ENCODE measurements at places on chromosomes 16 and 17.

DNA sequence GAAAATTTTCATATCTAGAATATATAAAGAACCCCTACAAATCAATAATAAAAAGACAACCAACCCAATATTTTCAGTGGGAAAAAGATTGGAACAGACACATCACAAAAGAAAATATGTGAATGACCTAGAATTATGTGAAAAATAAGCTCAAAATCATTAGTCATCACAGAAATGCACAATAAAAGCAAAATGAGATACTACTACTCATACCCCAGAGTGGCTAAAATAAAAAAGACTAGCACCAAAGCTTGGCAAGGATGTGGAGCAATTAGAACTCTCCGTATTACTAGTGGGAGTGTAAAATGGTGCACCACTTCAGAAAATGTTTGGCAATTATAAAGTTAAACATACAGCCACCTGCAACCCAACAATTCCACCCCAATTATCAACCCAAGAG lies 48.0 kb upstream of the CDH5 start:
- no peak for DNase-seq

DNA sequence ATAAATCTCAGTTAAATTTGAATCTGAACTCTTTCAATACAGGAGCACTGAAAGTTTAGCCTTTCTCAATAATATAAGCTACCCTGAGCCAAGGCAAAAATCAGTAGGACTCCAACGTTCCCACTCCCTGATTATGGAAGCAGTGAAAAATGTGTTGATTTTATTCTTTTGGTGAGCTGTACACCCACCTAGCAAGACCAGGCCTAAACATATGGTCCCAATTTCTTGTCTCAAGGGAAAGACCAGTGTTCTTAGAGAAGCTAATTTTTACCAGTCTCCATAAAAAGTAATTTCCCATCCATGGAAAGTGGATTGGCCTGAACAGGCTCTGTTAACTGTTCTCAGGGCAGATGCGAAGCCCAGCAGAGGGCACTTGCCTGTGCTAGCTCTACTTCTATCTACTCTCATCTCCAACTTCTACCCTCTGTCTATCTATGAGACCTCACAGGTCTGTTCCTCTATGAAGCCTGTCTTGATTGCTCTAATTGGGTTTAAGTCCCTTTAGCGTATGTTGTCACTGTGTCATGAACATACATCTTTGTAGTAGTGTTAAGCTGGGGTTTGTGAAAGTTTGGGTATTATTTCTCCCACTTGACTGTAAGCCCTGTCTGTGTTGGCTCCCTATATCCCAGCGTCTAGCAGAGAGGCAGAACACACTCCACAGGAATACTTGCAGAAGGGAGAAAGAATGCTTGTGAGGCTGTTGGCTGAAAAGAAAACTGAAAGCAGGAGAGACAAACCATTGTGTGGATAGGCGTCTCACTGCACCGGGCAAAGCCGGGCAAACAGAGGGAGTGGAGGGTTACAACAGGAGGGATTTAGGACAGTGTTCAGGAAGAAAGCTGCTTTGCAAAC lies 167.1 kb upstream of the MAF start:
- DNase-seq, result no peak

GRCh38 chr16:1217526-1217925 lies 7.5 kb downstream of the TPSG1 start:
- DNase-seq, result no peak

DNA sequence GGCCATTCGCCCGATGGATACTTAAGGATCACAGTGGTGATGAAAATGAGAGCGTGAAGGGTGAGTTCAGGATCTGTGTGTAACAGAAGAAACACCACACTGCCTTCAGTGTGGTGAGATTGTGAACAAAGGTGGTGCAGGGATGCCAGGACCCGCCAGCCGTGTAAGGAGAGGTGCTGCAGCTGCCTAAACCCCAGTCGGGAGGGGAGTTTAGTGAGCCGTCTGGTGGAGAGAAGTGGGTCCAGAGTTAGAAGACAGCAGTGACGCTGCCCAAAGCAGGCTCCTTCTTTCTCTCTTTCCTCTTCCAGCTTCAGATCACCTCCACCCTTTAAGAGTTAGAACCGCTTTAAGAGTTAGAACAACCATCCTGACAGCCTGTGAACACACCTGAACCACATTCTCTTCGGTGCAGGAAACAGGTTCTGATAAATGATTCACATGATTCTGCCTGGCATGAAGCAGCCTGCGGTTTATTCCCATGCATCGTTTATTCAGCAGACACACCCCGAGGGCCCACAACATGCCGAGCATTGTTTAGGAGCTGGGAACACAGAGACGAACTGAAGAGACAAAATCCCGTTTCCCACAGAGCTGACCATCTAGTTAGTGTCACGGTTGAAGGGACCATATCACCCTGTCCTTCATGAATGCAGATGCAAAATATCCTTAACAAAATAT lies 84.0 kb upstream of the DNAH17 start:
- no peak for DNase-seq

GRCh38 chr17:21542991-21543390 lies 149.3 kb upstream of the KCNJ18 start:
- DNase-seq, result no peak

DNA sequence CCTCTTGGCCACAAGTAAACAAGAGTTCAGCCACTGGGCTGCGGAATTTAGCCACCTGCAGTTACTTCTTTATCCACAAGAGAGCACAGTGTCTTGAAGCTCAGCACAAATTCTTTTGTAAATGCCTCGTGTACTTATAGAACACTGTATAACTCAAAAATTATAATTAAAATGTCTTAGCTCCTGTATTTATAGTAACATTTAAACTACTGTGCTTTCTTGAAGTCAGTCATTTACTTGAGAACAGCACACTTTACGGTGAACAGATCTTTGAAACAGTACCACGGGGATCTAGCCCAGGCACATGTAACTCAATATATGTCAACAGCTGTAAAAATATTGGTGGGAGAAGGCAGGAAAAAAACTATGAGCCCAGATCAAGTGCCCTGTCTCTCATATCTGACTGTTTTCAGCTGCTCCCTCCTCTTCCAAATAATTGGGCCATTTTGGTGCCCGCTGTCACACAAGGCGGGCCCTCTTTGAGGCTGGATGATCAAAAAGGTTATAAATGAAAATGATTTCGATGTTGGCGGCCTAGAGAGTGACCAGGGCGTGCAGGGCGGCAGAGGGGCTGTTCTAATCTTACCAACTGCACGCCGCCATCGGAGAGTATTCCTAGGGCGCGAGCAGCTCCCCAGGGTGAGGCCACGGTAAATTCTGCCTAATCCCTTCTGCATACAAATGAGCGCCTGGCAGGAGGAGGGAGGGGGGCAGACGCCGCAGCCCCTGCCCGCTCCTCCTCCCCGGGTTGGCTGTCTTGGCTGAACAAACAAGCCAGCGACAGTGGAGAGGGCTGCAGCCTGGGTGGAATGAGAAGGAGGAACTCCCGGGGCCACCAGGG lies 183.2 kb downstream of the C16orf78 start:
- no peak for DNase-seq

- no peak for DNase-seq
These were observed 9.8 kb downstream of the CBFA2T3 start for GRCh38 chr16:88966986-88967829.

GRCh38 chr17:80389011-80389995 lies 25.7 kb upstream of the ENDOV start:
- no peak for DNase-seq

- no peak for DNase-seq
These were observed 22.9 kb downstream of the ANKRD40 start for GRCh38 chr17:50684612-50685333.
